ENCODE measurements at places on chromosomes 6 and 20.

- DNase-seq, result no peak
Measured at GRCh38 chr20:33814238-33814712, 3.1 kb downstream of the CHMP4B start.

- DNase-seq, result peak; percentile 76
Measured at GRCh38 chr6:2531426-2532215, 219.1 kb downstream of the MYLK4 start.

- no peak for DNase-seq
Measured at GRCh38 chr20:63980317-63980805, 571 bp upstream of the PRPF6 start.

DNA sequence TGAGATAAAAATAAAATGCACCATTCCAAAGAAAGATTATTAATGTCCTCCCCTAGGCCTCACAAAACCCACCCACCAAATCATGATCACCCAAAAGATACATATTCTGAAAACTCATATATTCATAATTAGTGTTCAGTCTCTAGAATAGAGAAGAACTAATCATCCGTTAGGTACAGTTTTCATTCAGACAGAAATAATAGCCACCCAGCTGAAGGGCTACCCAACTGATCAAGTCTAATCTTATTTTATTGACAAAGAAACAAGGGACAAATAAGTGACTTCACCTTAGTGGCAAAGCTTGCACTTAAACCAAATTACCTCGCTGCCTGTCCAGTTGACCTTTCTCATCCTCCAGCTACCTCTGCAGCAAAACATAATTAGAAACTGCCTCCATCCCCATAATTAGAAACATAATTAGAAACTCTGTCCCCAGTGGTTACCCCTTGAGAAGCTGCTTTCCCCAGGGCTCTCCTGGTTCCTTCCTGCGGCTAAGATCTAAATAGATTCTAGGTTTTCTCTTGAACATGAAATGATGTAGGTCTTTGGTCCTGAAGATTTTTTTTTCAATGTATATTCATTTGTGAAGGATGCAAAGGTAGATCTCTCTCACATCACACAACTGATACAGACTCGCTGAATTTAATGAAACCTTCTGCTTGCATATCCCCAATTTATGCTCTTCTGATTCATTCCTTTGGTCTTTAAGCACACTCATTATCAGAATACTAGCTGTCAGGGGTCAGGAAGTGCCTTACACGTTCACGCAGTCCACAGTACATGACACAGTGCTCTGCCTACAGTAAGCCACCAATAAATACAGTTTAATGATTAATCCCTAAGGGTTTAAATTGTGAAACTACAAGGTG is 46.3 kb downstream of the HBS1L start:
- no peak for DNase-seq

- no peak for DNase-seq
Measured at GRCh38 chr20:47559141-47559540, 57.5 kb downstream of the NCOA3 start.

DNA sequence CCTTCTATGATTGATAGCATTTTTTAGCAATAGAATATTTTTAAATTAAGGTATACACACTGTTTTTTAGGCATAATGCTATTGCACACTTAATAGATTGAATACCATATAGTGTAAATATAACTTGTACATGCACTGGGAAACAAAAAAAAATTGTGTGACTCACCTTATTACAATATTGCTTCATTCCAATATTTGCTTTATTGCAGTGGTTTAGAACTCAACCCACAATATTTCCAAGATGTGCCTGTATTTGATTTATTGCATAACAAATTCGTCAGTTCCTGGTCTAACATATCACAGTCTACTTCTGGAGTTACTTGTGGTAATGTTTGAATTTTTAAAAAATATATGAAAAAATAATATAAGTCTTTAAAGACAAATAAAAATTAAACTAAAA is 41.9 kb upstream of the DEFB112 start:
- DNase-seq, result peak; percentile 17

DNA sequence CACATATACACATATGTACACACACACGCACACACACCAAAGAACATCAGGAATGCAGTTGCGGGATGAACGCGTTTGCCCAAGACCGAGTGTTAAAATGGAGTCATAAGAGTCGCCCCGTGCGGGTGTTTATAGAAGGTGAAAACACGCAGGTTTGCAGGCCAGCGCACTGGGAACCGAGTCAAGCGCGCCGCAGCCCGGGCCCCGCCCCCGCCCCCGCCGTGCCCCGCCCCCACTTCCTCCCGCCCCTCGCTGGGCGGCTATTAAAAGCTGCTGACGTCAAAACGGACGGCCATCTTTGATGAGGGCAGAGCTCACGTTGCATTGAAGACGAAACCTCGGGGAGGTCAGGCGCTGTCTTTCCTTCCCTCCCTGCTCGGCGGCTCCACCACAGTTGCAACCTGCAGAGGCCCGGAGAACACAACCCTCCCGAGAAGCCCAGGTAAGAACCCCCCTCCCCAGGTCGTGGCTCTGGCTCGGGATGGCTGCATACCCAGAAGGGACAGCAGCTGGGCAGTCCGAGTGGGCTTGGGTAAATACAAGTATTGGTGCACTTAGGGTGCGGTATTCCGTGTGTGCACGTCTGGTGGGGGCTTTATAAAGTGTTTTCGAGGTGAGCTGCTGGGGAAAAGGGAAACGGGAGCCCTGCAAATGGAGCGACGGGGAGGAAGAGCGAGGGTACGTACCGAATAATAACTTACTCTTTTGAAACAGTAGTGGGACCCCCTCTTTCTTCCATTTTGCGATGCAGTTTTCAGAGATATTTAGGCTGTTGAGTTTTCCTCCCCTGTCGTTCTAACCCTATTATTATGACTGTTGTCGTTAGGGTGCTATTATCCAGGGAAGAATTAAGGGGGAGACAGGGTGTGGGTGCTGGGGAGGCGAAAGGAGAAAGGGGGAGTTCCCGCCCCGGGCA is at the start of gene SNAP25:
Gene SNAP25 (plus strand): TSS at position 295 of the 916 bp plus-strand sequence. CDS start 56,662 bp downstream, outside the sequence.
- peak; percentile 92 for DNase-seq

DNA sequence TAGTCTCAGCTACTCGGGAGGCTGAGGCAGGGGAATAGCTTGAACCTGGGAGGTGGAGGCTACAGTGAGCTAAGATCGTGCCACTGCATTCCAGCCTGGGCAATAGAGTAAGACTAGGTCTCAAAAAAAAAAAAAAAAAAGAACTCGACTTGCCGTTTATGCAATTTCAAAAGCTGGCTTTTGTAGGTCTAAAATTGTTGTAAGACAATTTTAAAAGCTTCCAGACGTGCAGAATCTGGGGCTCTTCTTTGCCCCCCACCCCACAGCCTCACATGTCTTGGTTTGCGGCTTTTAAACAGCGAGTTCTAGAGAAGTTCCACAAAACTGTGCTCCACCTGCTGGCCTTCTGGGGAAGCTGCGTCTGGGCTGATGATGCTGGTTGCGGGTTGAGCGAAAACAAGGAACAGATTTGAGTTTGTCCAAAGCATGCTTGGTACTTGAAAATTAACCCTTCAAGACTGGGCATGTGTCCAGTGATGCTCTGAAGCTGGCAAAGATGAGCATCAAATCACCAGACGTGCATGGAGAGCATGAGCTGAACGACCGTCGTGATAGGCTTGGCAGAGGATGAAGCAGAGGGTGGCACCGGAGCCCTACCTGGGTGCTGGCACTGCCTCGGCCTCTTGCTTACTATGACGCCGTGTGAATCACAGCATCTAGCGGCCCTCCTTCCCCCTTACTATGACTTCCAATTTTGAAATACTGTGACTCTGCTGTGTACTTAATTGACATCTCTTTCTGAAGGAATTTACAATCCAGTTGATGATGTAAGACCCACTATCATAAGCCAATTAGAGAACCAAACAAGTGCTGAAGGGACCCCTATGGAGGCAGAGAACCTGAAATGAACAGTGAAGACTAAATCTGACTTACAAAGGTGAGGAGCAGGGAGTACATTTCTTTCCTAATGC is 171.4 kb downstream of the GMPR start:
- peak; percentile 69 for DNase-seq

- no peak for DNase-seq
Measured at GRCh38 chr6:12640438-12640837, 76.1 kb upstream of the PHACTR1 start.
